ENCODE measurements at places on chromosomes 7 and 10. TPM values are rescaled to one million over a fixed set of nuclear protein-coding genes. Genes with fewer than 3 reads are reported as not detected.

Gene TBATA
- total RNA-seq, result not detected

Gene TMEM196
- total RNA-seq, result not detected

Gene SLC35B4
- total RNA-seq, result 3.5 TPM

Gene GNGT1
- not detected for total RNA-seq

Gene BEND7
- 10.6 TPM for total RNA-seq

Gene MYO3A
- total RNA-seq, result not detected

Gene TFPI2
- 0.79 TPM for total RNA-seq

Gene CALCR
- not detected for total RNA-seq

Gene AKAP9
- total RNA-seq, result 52.2 TPM

Gene ZNF853
- total RNA-seq, result 2.4 TPM

Gene TBC1D12
- 10.3 TPM for total RNA-seq

Gene RELN
- under 0.01 TPM for total RNA-seq

Gene PARG
- 27.0 TPM for total RNA-seq

Gene SFTPD
- not detected for total RNA-seq

Gene FOXI2
- not detected for total RNA-seq

Gene TYW1B
- total RNA-seq, result 1.6 TPM

Gene SORBS1
- 1.6 TPM for total RNA-seq

Gene SLC25A28
- 16.5 TPM for total RNA-seq

Gene FAM25G
- 9.0 TPM for total RNA-seq

Gene ZNF804B
- not detected for total RNA-seq

Gene GPNMB
- 4.9 TPM for total RNA-seq

Gene GIMAP1
- total RNA-seq, result not detected

Gene UBE3C
- total RNA-seq, result 84.8 TPM

Gene SPDYE9
- total RNA-seq, result not detected

Gene TEX47
- total RNA-seq, result not detected

Gene GIGYF1
- total RNA-seq, result 30.2 TPM

Gene TAS2R5
- 2.6 TPM for total RNA-seq

Gene MICU1
- 31.2 TPM for total RNA-seq

Gene GNG11
- total RNA-seq, result under 0.01 TPM

Measured in placental epithelial cell (primary cell).